ENCODE measurements at places on chromosomes 2 and 18.

DNA sequence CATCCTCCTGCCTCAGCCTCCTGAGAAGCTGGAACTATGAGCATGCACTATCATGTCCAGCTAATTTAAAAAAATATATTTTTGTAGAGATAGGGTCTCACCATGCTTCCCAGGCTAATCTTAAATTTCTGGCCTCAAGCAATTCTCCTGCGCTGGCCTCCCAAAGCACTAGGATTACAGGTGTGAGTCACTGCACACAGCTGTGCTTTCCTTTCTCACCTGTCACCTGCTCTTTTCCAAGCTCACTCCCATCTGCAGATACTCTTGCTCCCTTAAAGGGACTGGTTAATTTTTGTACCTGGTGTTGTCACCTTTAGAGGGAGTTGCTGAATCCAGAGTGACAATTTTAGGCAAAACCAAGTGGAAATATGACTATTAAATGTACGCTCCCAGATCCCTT, 178.2 kb downstream of the LOXHD1 start:
- DNase-seq, result no peak

GRCh38 chr2:101788995-101789970, 91.8 kb downstream of the MAP4K4 start:
- DNase-seq, result no peak

DNA sequence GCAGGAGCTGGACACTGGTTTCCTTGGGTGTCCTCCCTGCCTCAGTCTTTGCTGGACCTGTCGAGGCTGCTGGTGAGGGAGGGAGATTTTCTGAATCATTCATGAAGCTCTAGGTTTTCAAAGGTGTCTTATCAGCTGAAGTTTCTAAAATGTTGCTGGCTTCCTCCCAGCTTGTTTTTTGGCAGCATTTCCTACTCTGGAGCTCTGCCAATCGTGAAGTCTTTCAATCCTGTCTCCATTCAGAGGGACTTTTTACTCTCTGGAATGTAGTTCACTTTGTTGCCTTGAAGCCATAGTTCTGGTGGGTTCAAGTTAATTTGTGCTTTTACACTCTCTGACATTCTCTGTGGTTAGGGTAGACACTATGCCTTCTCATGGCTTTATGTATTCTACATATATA, 23.9 kb downstream of the SNTG2 start:
- DNase-seq, result no peak

DNA sequence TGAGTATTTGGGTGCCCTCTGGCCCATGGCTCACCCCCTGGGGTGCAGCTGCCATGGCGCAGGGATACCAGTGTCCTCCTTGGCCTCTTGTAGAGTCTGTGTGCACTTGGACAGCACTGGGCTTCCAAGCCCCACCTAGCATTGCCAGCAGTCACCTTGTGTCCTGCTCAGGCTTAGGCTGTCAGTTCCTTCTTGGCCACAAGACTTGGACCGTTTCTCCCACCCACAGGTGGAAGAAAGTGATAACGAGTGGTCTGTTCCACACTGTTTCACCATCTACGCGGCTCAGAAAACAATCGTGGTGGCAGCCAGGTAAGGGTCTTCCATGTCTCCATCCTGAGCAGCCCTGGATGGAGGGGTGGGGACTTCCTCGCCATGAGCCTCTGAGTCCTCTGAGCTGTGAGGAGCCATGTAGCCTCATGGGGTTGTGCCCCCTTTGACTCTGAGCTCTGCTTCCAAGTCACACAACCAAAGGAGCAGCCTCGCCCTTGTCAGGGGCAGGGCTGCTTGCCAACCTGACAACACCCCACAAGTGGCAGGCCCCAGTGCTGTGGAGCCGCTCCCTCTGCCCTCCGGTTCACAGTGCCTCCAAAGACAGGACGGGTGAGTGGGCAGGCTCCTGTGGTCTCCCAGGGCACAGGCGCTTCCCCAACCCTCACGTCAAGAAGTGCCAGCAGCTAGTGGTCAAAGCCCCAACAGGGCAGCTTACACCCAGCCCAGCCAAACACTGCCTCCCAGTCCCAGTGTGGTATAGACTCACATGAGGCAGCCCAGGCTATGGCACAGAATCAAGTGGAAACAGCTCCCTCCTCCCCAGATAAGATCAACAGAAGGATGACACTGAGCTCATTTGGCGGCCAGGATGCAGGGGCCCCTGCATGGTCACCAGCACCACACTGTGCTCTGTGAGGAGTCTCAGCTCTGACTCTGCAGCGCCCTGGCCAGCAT, 18.4 kb downstream of the STK25 start:
- DNase-seq, result no peak

DNA sequence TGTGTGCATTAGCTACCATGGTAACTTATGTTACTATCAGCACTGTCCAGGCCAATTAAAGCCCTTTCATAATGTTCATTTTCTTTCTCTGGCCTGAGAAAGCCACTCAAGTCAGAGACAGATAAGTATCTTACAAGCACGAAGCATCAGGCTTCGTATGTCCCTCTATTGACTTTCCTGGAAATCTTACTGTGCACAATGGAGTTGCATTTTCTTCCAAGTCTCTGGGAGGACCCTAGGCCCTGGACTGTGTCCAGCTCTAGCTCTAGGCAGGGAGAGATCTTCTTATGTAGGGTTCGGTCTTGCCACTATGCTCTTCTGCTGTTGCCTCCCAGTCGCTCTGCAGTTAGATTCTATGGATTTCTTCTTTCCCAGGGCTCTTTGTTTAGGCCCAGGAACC, 40.0 kb upstream of the ITGA6 start:
- DNase-seq, result no peak

DNA sequence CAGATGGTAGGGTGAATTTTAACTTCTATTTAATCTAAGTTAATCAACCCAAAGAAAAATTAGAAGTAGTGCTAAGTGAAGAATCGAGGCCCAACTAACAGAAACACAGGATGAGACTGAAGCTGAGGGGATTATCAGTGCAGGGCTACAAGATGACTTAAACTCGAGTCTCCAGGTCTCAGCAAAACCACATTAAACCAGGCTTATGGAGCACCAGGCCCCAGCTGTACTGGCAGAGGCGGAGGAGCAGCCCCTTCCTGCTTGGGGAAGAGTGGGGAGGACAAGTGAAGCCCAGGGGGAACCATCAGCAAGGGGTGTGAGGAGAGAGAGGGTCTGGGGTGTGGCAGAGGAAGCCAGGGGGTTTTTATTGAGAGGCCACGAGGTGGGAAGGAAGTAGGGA, 135.9 kb upstream of the EPAS1 start:
- no peak for DNase-seq

DNA sequence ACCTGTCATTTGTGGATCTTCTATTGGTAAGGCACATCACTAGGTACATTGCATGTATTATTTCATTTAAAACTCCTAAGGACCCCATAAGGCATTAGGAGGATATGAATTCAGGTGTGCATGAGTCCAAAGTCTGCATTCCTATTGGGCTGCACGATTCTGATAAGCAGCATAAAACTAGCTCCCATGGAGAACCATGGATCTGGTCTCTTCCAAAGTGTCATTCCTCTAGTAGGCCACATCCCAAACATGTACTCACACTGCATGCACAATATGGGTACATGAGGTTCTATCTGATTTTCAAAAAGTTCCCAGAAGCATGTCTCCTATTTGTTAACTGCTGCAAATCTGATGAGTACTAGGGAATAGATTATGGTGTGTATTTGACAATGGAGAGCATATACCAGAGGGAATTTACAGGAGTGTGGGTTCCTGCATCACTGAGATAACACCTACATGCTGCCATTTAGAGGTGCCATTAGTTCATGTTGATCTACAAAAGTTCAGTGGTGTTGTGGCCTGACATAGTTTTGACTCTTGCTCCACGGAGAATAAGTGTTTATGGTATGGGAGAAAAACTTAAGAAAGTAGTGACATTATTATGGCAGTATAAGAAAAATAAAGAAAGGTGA, 11.3 kb downstream of the CYTIP start:
- no peak for DNase-seq

DNA sequence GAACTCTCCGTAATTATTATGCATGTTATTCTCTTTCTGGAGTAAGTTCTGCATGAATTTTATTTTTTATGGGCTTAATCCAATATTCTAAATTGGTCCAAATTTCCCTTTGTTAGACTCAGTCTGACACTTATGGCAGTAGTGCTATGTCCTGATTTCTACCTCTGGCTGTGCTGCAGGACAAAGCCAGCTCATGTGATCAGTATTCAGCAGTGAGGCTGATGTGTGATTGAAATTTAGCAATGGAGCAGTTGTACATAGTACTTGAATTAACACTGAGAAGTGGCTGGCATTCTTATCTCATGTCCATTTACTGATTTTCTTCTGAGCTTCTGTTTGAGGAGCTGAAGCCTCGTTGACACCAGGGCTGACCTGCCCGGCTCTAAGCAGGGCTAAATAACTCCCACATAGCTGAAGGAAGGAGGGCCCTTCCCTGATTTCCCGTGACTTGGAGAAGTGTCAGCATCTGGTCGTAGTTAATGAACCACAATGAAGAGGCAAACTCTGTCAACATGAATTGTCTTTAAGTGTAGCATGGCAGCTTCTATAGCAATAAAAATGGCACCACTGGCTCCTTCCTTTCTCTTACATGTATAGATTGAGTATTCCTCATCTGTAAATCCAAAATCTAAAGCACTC, 159.0 kb upstream of the RASGRP3 start:
- DNase-seq, result no peak

GRCh38 chr2:46331109-46331766, 34.0 kb downstream of the EPAS1 start:
- DNase-seq, result no peak

- no peak for DNase-seq
Observed at GRCh38 chr2:221420245-221420644, 151.9 kb downstream of the EPHA4 start.

- no peak for DNase-seq
Observed at GRCh38 chr2:136956050-136956449, 190.7 kb downstream of the THSD7B start.

DNA sequence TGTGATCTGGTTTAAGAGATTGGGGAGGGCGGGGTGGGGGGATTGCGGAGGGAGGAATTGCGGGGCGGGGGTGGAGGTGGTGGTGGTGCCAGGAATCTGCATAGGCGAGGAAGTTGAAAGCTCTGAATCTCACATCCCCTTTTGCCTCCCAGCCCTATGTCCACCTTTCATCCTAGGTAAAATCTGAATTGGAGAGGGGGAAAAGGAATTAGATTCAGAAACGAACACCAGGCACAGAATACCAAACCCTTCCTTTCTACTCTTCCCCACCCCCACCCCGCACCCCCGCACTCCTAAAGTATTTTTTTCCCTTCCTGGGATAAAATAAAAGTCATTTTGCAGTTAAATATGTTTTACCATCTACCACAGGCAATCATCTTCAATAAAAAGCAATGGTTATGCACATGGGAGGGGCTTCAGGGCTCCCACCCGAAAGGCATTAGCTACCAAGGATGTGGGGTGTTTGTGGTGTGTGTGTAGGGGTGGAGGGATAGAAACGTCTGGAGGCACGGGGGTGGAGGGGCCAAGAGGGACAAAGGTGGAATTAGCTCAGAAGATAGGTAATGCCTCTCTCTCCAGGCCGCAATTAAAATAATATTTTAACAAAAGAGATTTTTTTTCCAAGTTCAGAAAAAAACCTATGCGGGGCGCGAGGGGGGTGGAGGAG, 1.8 kb downstream of the IGFBP5 start:
- DNase-seq, result no peak

DNA sequence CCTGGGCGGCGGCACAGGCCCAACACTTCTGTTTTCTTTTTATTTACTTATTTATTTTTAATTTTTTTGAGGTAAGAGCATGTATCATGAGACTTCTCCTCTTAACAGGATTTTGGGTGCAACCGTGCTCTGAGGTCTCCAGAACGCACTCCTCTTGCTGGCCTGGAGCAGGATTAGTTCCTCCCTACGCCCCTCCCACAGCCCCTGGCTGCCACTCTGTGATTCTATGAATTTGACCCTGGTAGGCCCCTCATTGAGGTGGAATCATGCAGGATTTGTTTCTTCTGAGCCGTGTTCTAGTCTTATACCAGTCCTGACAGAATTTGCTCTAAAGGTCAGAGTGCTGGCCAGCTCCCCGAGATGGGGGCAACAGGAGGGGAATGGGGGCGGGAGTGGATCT, 106.5 kb upstream of the HS6ST1 start:
- no peak for DNase-seq

GRCh38 chr2:174615871-174616436, 18.4 kb upstream of the WIPF1 start:
- DNase-seq, result no peak

DNA sequence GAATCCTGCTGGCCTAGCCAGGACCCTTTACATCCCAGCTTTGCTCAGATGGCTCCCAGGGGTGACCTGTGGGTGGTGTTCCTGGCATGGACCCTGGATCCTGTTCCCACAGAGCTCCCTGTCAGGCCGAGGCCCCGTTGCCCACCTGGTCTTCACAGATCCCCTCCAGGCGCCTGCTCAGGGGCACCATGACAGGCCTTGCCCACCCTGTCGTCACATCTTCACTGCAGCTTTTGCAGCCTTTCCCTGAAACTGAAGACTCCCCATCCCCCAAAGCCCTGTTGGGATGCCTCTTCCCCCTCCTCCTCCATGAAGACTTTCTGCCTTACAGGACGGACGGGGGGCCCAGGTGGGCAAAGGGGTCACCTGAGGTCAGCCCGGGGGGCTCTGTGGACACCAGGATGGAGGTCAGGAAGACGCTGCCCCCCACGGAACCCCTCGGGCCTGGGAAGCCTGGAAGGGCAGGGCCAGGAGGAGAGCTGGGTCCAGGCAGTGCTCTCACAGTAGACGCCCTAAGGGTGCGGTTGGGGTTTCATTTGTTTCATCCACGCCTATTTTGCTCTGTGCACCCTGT, 13.0 kb upstream of the KIF1A start:
- DNase-seq, result no peak

GRCh38 chr2:221610675-221611074, 38.6 kb upstream of the EPHA4 start:
- DNase-seq, result no peak

GRCh38 chr2:60977562-60977895, 40.0 kb upstream of the PEX13 start:
- DNase-seq, result peak; percentile 12

DNA sequence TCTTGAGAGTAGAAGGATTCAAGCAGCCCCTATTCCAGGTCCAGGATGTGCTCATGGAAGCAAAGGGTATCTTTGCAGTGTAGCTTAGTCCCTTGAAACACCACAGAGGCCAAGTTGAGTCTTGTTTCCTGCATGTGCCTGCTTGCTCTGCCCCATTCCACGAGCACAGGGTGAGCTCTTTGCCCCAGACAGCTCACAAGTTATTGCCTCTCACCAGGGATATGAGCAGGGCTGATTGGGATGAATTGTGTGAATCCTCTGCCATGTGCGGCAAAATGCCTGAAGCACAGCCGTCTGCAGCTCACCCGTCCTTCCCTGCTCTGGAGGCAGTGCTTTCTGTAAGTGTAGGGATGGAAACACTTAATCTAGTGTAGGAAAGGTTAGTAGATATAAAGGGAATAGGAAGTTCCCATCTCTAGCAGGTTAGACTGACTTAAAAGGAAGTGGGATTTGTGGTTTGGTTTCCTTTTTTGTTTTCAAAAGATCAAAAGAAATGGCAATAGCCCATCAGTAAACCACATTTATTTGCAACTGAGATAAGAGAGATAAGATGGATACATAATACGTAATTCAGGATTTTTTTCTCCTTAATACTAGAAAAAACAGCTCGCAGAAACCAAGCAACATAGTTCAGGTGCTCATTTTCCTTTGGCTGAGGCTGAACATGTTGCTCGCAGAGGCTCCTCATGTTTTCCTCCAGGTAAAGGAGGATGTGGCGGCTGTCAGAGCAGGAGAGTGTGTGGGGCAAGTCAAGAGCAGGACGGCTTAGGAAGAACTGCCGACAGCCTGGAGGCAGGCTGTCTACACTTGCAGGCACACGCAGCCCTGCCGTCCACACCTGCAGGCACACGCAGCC, 41.4 kb downstream of the TMEM182 start:
- DNase-seq, result no peak
